Stimulated activated CD8-positive, alpha-beta memory T cell treated with anti-CD3 and anti-CD28 coated beads, Interleukin-2, amount 100 ng/mL, for 1 hour (primary cell): ENCODE measurements at places on chromosomes 7 and 10.

DNA sequence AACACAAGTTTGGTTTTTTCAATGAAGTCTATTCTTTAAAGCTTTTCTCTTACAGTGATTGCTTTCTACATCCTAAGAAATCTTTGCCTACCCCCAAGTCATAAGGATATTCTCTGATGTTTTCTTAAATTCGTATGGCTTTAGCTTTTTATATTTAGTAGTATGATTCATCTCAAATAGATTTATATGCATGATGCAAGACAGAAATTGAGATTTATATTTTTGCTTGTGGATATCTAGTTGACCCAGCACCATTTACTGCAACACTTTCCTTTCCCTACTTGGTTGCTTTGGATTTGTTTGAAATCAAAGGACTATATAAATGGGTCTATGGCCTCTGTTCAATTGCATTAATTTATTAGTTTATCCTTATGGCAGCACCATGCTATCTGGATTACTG, 113.9 kb downstream of the ZNF438 start:
- DNase-seq = no peak

GRCh38 chr7:106744563-106745091, 83.7 kb upstream of the CCDC71L start:
- no peak for DNase-seq

DNA sequence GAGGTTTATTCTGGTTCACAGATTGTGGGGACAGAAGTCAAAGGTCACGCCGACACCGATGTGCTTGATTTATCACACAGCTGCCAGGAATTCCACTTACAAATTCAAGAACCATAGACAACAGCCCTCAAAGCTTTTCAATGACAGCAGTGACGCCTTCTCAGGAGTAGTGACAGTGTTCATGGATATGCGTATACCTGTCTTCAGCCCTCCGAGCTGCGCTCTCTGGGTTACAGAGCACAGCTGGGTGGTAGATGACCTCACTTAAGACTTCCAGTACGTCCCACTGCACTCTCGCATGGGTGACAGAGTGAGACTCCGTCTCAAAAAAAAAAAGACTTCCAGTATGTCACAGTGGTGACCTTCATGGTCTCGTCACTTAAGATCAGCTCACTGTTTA, 108.5 kb downstream of the TCERG1L start:
- DNase-seq = no peak

- DNase-seq = no peak
Observed at GRCh38 chr10:119546009-119546408, 3.5 kb upstream of the RGS10 start.

DNA sequence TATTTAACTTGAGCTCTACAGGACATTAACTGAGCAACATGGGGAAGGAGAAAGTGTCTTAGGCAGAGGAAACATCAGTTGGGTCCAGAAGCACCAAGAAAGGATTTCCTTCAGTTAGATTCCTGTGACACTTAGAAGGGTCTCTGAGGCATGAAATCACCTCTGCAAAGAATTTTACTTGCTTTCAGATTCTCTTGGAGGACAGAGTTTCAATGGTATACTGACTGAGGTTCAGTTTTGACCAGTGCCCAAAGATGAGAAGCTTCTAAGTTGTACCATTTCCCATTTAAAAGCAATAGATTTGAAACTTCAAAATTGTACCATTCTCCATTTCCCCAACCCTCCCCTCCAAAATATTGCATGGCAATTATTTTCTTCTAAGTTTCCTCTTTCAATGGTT, 102.4 kb downstream of the CHCHD3 start:
- no peak for DNase-seq

DNA sequence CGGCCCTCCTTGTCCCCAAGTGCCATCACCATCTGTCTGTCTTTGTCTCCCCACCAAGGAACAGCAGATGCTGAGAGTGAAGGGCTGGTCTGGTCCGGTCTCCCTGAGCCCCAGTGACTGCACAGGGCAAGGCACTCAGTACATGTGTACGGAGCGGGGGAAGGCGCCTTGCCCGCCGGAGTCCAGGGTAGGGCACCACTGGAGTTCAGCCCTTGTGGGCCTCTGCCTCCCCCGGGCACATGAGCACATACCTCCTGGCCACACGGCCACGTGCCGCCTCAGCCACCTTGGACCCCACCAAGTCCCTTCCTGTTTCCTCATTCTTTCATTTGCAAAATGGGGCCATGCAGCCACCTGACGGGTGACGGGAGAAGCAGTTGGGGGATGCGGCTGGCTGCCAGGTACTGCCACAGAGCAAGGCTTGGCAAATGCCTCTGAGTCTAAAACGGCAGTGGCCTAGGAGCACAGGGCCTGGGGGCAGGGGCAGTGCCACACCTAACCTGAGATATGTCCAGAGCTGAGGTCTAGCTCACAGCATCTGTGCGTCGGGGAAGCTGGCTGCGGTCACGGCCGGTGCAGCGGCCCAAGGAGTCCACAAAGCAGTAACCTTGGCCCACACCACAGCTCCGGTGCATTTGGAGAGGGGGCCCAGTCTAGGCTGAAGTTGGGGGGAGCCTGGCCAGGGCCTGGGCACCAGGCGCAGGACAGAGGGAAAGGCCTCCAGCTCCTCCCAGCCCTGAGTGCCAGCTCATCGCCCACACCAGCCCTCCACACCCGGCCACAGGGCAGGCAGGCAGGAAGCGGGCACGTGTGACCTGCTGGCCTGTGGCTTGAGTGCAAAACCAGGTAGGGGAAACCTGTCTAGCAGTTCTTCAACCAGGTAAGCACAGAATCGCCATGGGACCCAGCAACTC, 5.2 kb downstream of the ADAP1 start:
- DNase-seq = no peak

DNA sequence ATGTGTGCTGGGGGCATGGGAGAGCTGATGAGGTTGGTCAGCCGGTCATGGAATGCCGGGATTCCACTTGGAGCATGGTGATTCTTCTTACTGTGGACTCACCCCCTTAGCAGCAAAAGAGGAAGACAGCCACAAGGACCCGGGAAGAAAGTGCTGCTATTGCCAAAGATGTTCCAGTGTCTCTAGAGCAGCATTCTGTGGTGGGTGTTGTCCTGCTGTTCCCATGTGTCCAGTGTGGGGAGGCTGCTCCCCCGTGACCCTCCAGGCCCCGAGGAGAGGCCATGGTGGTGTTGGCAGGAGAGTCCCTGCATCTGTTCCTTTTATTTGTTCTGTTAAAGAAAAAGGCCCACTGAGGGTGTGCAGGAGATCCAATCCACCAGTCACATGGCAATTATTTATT, 499.4 kb downstream of the RPS24 start:
- no peak for DNase-seq

DNA sequence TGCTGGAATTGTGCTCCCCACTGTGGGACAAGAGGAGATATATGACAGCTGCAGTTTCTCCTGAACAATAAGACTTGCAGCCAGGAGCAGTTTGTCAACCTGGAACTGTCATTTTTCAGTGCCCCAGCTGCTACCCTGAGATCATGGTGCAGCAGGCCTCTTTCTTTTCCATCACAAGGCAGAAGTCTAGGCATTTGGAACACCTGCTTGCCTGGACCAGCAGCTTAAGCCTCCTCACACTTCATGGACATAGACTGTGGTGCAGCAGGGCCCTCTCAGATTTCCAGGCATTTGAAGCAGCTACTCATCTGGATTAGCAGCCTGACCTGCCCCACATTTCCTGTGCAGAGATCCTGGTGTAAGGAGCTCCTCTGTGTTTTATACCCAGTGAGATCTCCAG, 450.7 kb upstream of the TEX47 start:
- DNase-seq = no peak

DNA sequence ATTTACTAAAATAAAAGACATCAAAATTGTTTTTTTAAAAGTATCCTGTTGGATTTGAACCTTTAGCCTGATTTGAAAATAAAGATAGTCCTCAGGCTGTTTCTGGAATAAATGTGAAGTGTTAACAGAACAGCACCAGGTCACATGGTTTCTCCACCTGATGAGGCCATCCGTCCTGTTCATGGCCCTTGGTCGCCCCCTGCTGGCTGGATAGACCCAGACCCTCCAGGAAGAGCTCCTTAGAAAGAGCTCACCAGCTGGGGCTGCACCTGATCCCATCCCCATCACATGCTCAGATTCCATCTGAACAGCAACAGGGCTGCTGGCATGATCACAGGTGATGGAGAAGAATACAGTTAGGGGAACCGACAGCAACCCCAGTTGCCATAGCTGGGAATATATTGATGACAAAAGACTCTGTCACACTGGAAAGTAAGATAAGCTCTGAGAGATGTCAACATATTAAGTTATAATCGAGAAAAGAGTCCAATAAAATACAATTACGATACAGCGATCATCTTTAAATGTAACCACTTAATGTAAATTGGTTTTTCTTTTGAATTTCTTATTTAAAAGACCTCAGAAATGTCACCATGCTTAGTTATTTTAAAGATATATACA, 4.8 kb downstream of the OR2A14 start:
- peak; percentile 78 for DNase-seq

DNA sequence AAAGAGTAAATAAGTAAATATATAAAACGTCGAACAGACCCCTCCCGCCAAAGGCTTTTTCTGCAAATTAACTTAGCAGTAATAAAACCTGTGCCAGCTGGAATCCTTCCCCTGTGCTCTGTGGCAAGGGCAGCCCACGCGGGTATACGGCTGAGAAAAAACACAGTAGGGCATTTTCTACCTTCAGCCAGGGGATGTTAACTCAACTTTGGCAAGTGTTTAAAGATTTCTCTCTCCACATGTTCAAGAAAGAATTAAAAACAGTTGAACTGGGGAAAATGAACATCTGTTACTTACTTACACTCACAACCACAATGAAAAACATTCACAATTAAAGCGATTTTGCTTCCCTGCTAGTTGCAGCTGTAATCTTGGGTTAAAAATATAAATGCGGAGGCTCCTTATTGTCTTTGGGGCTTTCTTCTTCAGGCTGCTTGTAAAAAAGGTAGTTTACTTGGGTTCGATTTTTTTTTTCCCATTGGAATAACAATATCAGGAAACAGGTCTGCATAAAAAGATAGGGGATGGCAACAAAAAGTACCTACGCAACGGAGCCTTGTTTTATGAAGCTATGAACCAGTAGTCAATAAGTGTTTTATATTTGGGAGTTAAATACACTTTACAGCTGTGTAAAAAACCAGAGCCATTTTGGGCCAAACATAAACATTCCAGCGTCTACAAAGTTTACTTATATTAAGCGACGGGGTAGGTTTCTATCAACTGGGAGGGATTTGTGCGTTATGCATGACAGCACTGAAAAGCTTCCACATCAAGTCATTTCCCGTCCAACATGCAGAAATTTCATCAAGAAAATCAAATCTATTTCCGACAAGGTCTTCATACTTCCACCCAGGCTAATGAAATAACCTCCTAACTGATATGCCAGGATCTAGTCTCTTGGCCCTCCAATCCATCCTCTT, 132.7 kb downstream of the TAX1BP1 start:
- DNase-seq = no peak

- no peak for DNase-seq
Observed at GRCh38 chr7:25642849-25643248, 414.6 kb upstream of the NPVF start.

- no peak for DNase-seq
Observed at GRCh38 chr7:44305564-44306507, 19.6 kb downstream of the CAMK2B start.

DNA sequence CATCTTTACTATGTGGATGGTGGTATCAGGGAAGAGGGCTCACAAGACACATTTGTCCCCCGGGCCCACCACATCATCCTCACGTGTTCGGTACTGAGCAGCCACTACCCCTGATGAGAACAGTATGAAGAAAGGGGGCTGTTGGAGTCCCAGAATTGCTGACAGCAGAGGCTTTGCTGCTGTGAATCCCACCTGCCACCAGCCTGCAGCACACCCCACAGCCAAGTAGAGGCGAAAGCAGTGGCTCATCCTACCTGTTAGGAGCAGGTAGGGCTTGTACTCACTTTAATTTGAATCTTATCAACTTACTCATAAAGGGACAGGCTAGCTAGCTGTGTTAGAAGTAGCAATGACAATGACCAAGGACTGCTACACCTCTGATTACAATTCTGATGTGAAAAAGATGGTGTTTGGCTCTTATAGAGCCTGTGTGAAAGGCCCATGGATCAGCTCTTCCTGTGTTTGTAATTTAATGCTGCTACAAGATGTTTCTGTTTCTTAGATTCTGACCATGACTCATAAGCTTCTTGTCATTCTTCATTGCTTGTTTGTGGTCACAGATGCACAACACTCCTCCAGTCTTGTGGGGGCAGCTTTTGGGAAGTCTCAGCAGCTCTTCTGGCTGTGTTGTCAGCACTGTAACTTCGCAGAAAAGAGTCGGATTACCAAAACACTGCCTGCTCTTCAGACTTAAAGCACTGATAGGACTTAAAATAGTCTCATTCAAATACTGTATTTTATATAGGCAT, 9.1 kb upstream of the CSGALNACT2 start:
- DNase-seq = no peak

DNA sequence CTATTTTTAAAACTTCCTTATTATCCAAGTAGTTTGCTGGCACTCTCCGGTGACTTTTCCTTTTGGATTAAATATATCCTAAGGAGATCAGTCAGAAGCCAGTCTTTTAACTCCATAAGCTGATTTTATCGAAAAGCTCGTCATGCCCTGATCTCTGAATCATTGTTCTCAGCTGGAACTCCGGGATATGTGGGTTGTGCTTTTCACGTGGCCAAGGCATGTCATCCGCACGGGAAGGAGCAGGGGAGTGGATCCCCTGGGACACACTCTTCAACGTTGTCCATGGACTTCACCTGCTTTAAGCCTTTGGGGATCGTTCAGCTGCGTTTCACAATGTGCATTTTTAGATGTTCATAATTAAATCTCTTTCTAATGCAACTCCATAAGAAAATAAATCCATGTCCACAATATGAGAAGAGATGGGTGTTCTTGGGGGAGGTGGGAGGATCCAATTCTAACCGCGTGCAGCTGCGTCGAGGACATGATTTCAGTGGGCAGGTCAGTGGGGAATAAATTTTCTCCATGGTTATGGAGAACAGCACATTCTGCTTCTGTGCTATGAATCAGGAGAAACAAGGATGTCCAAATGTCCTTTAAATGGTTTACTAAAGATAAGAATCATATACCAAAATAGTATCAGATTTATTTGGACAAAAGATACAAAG, 229.5 kb upstream of the ADARB2 start:
- no peak for DNase-seq

DNA sequence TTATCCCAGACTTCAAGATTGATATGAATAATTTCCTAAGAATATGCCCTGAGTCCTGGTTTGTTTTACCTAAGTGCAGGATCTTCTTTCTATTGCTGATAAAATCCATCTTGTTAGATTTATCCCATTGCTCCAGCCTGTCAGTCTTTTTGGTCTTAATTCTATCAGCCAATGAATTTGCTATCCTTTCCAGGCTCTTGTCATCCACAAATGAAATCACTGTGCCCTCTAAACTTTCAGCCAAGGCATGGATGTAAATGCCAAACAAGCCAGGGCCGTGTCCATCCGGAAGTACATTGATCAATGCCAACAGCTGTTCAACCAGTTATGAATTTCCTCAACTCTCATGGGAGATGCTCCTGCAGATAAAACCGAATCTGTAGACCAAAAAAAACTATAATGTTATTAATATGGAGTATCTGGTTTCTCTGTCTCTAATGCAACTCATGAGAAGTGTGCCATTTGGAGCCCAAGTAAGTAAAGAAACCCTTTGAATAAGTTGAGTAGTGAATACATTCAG, 40.0 kb downstream of the NPY start:
- DNase-seq = no peak
